ENCODE measurements at places on chromosomes 16 and 17.
A peak's percentile ranks its signal among the peaks of the same experiment; 100 is the strongest.

GRCh38 chr17:37234106-37234505, 141.7 kb upstream of the C17orf78 start:
- DNase-seq, result no peak

- no peak for DNase-seq
Observed at GRCh38 chr16:82963653-82964052, 336.9 kb downstream of the CDH13 start.

- DNase-seq, result peak; percentile 28
Observed at GRCh38 chr17:28643983-28644786, 773 bp downstream of the BLTP2 start.

DNA sequence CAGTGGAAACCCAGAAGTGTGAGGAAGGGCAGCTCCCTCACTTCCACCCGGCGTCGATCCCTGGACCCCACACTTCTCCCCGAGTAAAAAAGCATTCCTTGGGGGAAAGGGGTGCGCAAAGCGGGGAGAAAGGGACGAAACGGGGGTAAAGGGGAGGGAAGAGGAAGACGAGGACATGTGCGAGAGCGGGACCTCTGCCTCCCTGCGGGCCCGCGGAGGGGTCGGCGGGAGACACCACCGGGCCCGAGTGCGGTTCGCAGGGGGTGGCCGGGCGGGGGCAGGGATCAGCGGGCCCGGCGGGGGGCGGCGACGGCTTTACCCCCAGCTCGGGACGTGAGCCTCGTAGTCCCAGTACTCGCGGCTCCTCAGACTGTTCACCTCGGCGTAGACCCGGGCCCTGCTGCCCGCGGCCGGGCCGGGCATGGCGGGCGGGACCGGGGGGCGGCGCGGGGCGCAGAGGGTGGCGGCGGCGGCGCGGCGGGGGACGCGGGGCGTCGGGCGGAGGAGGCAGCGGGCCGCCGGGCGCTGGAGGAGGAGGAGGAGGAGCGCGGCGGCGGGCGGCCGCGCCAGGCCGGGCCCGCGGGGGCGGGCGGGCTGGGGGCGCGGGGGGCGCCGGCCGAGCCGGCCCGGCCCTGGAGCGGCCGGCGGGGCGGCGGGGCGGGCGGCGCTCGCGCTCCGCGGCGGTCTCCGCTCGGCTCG, 443 bp downstream of the CSNK2A2 start:
- DNase-seq, result no peak

GRCh38 chr17:13384626-13385025, 217.1 kb downstream of the HS3ST3A1 start:
- no peak for DNase-seq

- DNase-seq, result no peak
Observed at GRCh38 chr17:44840274-44840673, 7.4 kb upstream of the HIGD1B start.

DNA sequence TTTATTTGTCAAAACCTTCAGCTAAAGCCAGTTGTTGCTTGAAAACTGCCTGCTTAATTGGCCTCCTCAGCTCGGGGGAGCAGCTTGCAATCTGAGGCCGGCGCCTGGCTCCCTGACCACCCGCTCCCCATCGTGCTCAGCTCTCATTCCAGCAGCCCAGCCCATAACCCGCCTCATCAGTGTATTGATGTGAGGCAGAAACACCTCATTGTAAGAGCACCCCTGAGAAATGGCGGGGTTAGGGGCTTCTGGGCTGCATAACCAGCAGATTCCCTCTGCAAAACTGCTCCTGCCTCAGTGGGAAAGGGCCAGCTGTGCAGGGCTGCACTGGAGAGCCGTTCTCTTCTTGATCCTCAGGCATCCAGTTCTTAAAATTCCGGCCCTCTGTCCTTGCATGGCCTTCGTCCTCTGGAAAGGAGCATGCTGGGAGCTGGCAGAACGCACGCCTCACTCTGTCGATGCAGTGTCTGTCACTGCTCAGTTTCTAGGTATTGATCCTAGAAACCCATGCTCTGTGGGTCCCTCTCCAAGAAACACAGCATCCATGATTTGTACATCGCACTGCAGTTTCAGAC, 113.8 kb upstream of the CHMP6 start:
- no peak for DNase-seq

DNA sequence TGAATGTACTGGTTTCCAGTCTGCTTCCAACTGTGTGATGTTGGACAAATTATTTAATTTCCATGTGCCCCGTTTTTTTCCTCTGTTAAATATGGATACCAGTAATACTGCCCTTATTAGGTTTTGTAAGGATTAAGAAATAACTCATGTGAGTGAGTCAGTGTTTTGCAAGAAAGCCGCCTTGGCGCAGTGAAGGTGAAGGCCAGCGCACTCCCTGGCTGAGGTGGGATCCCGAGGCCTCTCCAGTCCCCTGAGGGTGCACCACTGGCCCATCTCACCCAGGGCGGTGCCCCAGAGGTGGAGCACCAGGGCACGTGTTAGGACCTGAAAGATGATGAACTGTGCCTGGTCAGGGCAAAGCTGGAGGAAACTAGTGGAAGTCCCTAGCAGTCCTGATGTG, 43.5 kb downstream of the PHKB start:
- no peak for DNase-seq

- DNase-seq, result no peak
Observed at GRCh38 chr17:6135996-6136395, 65.8 kb downstream of the WSCD1 start.

DNA sequence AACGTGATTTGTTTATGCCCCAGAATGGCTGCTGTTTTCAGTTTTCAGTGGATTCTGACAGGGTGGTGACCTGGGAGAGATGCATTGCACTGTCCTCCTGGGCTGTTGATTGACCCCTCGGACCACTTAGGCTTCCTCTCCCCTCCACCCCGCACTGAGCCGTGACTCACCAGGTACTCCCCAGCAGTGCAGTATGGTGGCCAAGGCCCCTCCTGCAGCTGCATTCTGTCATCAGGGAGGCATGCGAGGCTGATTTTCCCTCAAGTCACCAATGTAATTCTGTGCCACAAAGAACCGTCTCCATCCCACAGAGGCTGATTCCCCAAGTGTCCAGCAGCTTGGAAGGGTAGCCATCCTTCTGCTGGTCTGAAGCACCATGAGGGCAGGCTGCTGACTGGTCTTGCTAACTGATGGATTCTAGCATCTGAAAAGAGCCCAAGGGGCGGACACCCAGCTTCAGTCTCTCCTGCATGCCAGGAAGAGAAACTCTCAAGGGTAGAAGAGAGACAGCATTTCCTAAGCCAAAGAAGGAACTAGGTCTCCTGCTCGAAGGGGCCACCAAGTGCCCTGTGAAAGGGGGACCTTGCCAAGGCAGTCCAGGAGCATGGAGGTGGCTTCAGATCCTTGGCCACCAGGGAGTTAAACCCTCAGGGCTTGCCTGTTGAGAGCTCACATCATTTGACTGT, 148.1 kb downstream of the SOCS1 start:
- no peak for DNase-seq

- DNase-seq, result no peak
Observed at GRCh38 chr16:48555597-48556242, 54.3 kb downstream of the N4BP1 start.

GRCh38 chr17:36086791-36087190, 3.2 kb downstream of the CCL3 start:
- DNase-seq, result no peak

GRCh38 chr17:21146362-21147015, 19.7 kb downstream of the DHRS7B start:
- no peak for DNase-seq

DNA sequence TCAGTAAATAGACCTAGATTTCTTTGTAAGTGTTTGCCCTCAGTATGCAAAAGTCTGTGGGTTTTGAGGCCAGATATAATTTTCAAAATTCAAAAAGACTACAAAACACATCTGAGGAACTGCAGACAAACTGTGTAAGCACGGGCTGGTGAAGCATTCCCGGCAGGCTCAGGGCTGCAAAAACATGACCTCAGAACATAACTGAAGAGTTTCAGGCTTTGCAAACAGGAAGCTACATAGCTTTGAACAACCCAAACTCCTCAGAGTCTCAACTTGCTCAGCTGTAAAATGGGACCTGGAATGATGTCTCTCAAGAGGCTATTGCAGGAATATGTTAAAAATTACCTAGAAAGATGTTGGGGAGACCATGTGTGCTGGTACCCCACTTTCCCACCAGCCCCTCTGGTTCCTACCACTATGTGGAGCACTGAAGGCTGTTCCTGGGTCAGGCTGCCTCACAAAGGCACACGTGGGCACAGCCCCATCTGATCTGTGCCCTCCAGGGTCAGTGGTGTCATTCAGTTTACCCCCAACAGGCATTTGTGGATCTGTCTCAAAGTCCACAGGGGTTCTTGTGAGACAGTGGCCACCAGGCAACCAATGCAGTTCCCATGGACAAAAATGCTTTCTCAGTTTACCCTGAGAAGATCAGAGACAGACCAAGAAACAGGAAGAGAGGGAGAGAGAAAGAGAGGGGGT, 72.9 kb downstream of the CREBBP start:
- no peak for DNase-seq

DNA sequence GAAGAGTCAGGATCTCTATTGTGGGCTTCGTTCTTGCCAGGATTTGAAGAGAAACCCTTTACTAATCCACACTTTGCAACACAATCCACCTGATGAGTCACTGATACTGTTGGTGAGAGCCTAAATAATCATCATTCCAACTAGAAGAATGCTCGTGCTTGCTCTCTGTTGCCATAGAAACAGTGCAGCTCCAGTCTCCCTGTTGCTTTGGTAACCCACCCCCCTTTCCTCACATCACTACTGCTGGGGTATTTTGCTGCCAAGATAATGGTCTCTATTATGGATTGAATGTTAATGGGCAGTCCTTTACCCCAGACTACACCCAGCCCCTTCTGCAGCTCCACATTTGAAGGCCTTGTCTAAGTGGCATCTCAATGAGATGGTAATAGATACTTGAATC, 190.4 kb downstream of the ABCC12 start:
- no peak for DNase-seq

GRCh38 chr16:1556254-1556653, 22.8 kb downstream of the TMEM204 start:
- no peak for DNase-seq

- DNase-seq, result no peak
Observed at GRCh38 chr17:13106171-13106570, 88.3 kb upstream of the ELAC2 start.

DNA sequence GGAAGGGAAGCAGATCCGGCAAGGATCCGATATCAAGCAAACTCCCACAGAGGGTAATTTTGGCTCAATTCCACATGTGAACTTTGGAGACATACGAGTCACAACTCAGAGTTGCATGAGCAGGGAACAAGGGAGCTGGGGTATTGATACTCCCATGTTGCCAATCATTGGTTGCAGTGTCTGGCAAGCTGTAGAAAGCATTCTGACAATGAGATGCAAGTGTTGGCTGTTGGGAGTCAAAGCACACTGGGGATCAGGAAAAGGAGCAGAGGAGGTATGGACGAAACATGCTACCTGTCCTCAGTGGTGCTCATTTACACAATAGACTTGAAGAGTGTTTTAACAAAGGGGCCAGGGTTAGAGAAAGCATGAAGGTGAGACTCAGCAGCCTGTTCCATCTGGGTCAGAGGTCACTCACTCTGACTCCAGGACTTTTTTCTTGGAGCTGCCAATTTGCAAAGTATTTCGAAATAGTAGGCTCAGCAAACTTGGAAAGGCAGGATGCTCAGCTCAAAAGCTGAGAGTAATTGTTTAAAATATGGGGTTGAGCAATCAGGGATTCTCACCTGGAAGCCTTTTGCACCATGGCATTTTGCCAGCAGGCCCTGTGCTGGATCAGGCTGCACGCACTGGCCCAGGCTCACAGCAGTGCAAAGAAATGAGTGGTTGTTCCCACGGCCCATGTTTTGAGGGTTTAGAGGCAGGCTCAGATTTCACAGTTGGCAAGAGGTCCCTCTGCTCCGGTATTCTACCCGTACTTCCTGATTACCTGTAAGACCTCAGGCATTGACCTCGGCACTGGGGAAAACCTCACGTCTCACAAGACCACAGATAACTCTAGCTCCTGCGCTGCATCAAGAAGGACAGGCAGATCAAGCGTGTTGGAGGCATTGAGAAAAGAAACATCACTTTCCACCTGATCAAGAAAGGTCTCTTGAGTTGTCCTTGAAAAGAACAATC, 17.6 kb upstream of the NKD1 start:
- no peak for DNase-seq

- DNase-seq, result no peak
Observed at GRCh38 chr17:10384175-10384574, 11.4 kb upstream of the MYH13 start.

GRCh38 chr17:37358098-37358829, 17.5 kb upstream of the C17orf78 start:
- DNase-seq, result no peak

GRCh38 chr17:74758848-74759168, 10.4 kb downstream of the NHERF1 start:
- peak; percentile 34 for DNase-seq

DNA sequence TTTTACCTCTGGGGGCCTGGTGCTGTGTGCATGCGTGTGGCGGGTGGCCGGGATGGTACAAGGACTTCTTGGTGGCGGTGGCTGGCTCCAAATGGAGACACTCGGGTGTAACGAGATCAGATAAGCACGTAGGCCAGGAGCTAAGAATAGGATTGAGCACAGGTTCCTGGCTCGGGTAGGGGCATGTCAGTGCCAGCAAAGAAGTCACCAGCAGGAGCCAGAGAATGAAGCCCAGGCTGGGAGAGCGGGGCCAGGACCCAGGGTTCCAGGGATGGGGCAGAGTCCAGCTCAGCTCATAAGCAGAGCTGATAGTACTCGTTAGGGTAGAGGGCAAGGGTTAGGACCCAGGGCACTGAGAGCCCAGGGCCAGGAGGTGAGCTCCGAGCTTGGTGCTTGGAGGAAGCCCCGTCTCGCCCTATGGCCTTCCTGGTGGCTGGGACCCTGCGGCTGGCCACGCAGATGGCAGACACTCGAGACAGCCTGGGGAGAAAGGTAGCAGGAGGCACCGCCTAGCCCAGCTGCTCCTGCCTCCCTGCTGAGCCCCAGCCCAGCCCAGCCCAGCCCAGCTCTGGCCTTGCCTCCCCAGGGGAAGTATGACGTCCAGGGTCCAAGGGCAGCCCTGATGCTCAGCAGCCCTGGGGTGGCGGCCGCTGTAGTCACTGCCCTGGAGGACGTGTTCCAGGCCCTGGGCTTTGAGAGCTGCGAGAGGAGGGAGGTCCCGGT, 8.9 kb downstream of the ZNF213 start:
- no peak for DNase-seq

GRCh38 chr17:80612997-80613731, 68.5 kb downstream of the RPTOR start:
- no peak for DNase-seq

- peak; percentile 71 for DNase-seq
Observed at GRCh38 chr16:88967830-88968588, 9.0 kb downstream of the CBFA2T3 start.
